ENCODE measurements at places on chromosomes 4 and X.

DNA sequence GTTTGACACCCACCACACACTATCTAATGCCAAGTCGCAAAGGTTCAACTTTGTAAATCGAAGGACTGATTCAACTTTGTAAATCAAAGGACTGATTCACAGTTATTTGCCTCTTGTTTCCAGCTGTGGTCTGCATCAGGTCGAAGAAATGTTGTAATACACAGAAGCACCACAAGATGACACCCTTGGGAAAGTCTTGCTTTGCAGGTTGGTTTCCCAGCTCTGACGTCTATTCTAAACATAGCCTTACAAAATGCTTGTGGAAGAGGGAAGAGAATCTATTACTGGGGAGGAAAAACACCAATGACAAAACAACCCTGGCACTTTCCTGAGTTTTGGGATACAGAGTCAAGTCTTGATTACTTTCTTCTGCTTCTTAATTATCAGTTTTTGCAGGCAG lies 35.3 kb downstream of the SUPT20HL1 start:
- peak; percentile 69 for DNase-seq

- peak; percentile 44 for DNase-seq
These were observed 95.7 kb upstream of the AFAP1 start for GRCh38 chr4:8035371-8035780.

DNA sequence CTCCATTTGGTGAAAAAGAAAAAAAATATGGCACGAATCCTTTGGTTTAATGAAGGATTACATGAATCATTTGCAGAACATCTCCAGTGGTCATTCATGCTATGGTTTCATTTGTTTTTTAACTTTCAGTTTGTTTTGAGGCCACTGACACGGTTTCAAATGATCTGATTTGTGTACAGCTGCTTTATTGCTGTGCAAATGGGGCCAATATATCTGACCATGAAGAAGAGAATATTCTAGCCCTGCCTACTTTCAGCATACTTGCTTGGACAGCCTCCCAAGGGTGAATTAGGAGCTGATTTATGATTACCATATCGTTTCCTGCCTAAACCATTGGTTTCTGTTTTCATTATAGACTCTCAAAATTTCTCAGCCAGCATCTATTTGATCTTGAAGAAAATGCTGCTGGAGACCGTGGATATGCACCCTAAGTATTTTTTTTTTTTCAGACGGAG lies 30.7 kb downstream of the SPARCL1 start:
- peak; percentile 57 for DNase-seq

DNA sequence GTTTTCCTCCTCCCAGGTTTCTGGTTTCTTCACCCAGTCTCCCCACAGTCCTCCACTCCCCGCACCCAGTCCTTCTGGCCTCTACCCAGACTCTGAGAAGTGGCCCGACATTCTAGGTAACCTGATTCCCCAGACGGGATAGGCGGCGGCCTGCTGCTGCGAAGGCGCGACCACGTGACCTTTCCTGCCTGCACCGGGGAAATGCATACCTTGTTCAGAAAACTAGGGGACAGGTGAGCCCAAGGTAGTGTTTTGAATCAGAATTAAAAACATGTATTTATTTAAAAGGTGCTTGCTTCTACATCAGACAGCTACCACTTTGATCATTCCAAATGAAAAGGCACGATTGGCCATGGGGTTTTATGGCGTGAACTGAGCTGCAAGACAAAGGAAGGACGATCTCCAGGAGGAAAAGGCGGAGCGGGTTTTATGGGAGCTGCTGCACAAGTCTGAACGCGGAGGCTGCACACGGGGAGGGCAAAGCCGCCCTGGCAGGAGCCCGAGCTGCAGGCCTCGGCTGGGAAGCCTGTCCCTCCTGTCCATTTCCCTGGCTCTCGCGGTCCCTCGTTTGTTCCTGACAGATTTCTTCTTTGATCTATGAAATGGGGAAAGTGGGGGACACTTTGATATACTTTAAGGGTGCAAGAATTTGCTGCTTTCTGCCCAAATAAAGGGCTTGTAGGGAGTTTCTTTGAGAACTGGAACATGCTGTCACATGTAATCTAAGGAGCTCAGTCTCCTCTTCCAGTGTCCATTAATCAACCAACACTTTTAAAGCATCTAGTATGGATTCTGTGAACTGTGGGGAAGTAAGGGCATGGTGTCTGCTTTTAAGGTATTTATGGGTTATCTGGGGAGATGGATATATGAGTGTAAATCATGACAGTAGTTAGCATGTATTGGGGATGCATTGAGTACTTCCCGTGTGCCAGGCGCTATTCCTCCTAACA lies 150.9 kb downstream of the SPRY1 start:
- DNase-seq, result no peak

DNA sequence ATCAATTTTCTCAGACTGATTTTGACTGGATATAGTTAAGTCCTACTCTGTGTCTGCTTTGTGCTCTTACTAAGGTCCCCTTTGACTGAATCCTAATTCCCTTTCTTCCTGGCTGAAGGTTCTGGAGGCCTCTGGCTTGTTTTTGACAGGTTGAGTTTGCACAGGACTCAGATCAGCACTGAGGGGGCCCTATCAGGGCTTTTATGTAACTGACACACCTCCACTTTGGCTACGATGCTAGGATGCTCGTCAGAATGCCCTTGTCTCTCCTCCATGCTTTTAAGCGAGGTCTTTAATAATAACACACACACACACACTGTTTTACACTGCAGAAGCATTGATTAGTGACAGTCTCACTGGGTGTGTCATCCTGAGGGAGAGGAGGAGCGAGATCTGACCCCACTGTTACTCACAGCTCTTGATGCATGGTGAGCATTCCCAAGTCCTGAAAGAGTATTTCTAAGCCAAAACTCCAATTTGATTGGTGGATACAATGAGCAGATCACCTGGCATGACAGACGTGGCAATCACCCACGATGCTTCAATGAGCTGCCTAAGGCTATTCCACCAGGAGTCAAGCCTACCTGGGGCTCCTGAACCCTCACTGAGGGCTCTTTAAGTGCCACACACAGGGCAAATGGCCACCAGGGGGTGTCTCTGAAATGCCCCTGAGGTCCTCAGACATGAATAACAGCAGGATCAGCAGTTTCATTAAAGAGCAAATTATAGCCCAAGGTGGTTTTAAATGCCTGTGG lies 130.4 kb upstream of the CPEB2 start:
- no peak for DNase-seq

DNA sequence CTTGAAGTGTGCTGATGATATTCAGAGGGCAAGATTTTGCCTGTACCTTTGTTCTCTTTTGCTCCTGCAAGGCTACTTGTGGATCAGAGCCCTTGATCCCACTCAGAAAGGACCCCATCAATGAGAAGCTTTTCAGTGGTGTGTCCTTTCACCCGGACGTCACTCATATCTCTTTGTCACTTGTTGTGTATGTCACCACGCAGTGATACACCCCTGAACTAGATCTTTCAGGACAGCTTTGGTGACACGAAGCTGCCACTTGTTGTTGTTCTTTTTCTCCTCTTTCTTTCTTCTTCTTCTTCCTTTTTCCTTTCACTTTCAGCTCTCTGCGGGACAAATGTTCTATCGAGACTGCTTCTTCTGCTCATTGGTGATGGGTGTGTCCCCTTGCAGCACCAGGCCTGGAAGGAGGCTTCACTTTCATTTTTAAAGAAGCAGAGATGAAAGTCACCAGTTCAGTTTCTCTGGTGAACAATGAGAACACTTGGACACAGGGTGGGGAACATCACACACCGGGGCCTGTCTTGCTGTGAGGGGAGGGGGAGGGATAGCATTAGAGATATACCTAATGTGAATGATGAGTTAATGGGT lies 83.6 kb downstream of the NBDY start:
- no peak for DNase-seq

DNA sequence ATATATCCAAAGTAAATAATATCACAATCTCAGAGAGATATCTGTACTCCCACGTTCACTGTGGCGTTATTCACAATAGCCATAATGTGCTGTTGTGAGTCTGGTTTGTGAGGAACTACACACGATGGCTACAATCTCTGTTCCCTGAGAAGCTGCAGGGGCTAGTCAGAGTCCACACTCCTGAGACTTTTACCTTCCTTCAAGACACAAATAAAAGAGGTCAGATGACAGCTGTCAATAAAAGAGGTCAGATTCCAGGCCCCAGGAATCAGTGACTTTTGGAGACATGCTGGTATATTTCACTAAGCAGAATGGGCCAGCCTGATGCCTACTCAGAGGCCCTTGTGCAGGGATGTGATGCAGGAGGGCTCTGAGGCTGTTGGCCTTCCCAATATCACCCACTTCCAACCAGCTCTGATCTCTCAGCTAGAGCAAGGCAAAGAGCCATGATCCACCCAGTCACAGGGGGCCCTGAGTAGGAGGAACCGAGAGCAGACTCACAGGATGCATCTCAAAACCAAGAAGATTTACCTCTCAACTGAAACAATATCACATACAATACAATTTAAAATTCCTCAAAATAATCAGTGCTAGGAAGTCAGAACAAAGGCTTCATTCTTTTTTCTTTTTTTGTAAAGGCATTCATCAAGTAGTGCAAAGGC lies 13.8 kb downstream of the FRYL start:
- no peak for DNase-seq

DNA sequence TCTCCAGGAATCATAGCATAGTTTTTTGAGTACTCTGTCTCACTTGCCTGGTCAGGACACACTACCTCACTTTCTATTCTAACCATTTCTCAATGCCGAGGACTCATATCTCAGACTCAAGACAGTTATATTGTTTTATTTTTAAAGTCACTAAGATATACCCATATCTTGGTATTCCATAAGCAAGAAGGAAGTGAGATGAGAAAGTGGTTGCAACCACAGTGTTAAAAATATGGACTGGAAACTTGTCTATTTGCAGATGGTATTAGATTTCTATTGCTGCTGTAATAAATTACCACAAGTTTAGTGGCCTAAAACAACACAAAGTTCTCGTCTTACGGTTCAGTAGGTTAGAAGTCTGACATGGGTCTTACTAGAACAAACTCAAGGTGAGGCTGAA lies 344.8 kb upstream of the MAGEB2 start:
- no peak for DNase-seq

DNA sequence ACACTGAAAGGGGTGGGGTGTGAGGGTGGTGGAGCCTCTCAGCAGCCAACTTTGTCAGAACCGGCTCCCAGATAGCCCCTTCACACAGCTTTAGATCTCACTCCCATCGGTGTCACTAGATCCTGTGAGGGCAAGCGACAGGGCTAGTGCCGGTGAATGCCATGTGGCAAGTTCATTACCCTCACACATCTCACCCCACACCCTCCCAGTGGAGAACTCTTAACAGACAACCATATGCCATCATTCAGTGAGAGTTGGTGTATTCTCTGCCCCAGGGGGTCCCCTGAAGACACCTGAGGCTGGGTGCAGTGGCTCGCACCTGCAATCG lies 15.3 kb downstream of the SEPTIN6 start:
- no peak for DNase-seq

- DNase-seq, result peak; percentile 64
These were observed 221.3 kb downstream of the PPP3CA start for GRCh38 chr4:101126059-101126458.

DNA sequence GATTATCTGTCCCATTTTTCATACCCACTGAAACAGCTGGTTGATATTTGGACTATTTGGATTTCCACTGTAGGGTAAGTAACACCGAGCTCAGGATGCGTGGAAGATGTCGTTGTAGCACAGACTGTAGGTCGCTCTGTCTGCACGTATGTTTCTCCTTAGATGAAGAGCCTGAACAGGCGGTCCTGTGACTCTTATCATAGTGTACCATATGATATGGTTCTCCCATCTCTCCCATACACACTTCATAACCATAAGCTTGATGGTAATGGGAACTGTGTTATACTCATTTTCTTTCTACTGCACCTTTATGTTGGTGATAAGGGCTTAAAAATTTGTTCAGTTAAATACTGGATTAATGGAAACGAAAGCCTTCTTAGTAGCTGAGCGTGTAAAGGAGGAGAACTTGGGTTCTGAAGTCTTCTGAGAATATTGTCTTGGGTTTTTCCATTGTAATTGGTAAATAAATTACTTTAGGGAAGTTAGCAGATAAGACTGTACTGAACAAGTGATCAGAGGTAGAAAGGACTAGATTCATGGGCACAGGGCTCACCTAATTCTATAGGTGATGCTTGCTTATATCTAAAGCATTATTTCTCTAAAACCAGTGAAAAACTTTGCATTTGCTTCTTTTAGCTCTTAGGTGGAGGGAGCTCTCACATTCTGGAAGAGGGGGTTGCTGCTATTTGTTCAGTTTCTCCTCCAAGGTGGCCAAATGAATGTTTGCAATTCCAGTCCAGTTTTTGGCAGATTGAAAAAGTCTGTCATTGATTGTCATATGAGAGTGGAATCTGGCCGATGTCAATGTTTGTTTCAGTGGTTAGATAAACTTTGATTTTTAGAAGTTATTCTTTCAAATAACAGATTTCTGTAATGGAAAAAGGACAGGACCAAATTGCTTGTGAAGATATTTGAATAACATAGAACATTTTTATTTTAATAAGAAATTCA lies 15.8 kb downstream of the SMAD1 start:
- no peak for DNase-seq

GRCh38 chr4:119980456-119980855 lies 86.2 kb downstream of the MAD2L1 start:
- DNase-seq, result no peak

DNA sequence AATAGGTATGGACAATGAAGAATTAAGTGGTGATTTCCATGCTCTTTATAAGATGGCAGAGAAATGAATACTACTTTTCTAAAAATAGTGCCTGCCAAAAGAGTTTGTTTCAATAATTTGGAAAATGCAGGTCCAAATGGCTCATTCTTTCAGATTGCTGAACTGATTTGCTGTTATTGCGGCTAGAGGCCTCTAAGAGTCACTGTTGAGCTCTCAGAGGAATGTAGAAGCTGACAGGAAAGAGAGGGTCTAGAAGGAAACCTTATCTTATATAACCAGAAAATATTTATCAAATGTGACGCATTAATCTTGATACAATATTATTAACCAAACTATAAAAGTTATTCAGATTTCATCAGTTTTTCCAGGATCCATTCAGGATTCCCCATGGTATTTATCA lies 65.7 kb upstream of the PAGE1 start:
- DNase-seq, result no peak

GRCh38 chr4:67765928-67766327 lies 11.7 kb upstream of the GNRHR start:
- DNase-seq, result no peak

GRCh38 chr4:38618505-38618904 lies 45.5 kb upstream of the KLF3 start:
- no peak for DNase-seq

DNA sequence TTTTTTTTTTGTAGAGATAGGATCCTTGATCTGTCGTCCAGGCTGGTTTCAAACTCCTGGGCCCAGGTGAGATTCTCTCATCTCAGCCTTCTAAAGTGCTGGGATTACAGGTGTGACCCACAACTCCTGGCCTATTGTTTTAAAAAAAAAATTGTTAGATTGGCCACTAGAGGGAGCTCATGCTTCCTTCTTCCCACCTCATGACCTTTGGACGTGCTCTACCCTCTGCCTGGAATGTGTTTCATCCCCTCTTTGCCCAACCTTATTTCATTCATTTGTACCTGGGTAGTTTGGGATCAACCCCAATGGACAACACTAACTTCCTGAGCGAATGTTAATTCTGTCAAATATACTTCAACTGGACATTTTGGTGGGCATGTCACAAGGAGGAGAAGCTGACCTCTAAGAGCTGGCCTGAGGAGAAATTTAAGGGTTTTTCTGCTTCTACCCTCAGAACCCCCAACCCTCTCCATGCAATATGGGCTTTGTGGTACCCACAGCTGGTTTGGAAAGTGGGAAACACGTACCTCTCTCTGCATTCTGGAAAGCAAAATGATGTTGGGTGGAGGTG lies 6.4 kb downstream of the PPEF2 start:
- DNase-seq, result peak; percentile 7
